Fibroblast of the aortic adventitia (primary cell): ENCODE measurements at places on chromosomes 11 and 22.
A peak's percentile ranks its signal among the peaks of the same experiment; 100 is the strongest.

GRCh38 chr11:2139123-2139521 is at the start of gene IGF2:
Gene IGF2 (minus strand): TSS chr11:2139389. CDS start chr11:2135523, 3,866 bp downstream.
- no peak for DNase-seq

DNA sequence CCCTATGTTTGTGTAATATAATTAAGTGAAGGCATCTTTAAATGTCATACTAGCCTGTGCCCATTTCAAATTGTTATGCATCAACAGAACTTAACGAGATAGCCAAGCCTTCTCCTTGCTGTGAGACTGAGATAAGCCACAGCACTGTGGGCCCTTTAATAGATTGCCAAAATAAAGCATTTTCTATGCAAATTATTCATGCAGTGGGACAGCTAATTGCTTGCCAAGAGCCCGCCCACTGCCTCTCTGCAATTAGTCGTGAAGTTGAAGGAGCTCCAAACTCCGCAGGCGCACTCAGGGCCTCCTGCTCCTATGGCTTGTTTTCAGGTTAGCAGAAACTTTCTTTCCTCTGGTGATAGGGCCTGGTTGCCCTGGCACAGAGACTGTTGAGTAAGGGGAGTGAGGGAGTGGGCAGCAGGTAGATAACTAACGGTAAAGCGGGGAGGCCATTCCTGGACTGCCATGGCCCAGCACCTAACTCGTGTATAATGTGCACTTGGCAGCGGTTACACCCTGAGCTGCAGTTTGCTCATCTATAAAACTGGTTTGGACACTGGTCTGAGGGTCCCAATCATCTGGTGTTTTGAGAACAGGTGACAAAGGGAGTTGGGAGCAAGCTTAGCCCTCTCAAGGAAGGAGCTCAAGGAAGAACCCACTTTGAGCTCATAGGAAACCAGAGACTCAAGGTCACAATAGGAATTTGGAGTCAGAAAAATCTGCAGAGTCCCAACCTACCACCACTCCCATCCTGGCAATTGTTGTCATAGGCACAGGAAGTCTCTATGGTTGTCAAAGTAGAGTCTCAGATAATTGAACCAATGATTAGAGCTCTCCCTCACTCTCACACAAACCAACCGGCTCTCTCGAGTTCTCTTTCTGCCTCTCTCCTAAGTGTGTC is 33.9 kb upstream of the RIC3 start:
- DNase-seq, result no peak

DNA sequence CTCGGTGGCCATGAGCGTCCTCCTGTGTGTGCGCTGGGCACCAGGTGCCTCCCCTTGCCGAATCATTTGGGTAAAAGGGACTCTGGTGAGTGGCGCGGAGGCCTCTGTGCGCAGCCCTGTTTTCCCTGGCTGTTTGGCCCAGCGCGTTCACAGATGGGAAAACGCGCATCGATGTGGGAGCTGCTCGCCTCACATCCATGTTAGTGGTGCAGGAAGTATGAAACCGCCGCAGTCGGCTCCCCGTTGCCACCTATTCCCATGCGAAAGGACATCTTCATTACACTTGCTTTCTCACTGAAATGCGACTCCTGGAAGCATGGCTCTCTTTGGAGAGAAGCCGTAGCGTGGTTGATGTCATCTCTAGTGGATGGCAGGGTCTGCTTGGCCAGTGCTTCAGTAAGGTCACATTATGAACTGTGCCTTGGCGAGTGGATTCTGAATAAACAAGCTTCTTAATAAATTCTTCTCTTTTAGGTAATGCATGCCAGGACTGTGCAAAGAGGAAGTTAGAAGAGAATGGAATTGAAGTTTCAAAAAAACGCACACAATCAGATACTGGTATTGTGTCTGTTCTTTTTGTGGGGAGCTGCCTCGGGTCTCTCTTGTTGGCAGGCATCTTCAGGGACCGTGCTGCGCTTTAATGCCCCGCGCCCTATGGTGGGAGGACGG is 26.3 kb downstream of the FAM118A start:
- no peak for DNase-seq

GRCh38 chr11:28963187-28963586 is 855.0 kb downstream of the METTL15 start:
- peak; percentile 53 for DNase-seq

DNA sequence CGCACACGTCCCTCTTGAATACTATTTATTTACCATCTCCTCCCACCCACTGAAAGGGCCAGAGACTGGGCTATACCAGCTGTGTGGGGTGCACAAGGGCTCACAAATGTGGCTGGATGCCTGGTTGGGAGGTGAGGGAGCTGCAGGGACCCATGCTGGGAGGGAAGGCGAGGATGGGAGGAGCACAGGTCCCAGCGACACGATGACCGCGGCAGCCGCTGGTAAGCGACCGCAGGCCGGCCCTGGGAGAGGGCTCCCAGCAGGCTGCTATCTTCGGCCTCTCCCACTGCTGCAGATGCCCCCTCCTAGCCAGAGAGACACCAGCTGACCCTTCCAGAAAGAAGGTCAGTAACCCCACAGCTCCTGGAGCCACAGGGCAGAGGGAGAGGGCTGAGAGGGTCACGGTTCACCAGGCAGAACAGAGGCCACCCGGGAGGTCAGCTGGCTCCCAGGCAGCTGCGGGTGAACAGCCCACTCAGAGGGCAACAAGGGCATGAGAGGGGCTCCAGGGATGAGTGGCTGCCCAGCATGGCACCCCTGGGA is 163.9 kb downstream of the CRYBB2 start:
- no peak for DNase-seq

DNA sequence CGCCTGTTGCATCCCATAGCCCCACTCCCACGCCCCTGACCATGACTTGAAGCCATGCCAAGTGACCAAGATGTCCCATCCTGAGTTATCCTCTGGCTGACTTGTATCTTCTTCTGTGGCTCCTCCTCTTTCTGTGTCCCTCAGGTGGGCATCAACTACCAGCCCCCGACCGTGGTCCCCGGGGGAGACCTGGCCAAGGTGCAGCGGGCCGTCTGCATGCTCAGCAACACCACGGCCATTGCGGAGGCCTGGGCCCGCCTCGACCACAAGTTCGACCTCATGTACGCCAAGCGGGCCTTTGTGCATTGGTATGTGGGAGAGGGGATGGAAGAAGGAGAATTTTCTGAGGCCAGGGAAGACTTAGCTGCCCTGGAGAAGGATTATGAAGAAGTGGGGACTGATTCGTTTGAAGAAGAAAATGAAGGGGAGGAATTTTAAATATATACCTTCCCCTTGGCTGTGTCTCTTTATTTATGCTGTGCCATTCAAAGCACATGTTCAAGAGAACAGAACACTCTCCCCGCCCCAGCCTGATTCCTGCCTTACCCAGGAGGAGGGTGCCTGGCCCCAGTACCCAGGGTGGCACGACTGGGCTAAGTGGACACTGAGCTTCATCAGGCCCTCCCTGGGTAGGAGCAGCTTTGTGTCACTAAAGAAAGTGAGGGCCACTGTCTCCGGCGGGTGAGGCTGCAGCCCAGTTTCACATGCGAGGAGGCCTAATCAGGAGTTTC is 19.1 kb upstream of the USP18 start:
- DNase-seq, result no peak

DNA sequence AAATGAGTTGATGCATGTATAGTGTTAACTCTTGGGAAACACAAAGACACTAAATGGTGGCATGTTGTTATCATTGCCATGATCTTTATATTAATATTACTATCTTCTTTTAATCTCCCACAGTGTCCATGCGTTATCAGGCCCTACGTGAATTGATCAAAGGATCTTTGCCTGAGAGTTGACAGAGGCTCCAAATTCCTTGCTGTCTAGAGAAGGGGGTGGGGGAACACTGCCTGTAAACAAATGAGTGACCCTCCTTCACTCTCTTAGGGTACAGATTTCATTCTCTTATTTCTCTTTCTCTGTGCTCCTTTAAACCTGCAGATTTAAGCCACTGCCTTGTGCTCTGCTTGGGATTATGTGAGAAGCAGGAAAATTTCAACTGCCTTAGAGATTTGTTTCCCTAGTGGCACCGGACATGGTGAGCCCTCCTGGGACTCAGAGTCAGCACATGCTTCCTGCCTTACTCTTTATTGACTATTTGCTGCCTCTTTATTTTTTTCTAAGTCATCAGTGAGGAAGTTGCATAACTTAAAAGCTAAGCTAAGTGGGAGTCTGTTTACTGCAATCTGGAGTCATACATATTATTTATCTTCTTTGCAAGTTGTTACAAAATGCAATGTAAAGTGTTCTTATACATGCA is 122.9 kb downstream of the MAML2 start:
- no peak for DNase-seq

GRCh38 chr11:59719556-59719955 is 5.9 kb upstream of the OR10V1 start:
- no peak for DNase-seq

DNA sequence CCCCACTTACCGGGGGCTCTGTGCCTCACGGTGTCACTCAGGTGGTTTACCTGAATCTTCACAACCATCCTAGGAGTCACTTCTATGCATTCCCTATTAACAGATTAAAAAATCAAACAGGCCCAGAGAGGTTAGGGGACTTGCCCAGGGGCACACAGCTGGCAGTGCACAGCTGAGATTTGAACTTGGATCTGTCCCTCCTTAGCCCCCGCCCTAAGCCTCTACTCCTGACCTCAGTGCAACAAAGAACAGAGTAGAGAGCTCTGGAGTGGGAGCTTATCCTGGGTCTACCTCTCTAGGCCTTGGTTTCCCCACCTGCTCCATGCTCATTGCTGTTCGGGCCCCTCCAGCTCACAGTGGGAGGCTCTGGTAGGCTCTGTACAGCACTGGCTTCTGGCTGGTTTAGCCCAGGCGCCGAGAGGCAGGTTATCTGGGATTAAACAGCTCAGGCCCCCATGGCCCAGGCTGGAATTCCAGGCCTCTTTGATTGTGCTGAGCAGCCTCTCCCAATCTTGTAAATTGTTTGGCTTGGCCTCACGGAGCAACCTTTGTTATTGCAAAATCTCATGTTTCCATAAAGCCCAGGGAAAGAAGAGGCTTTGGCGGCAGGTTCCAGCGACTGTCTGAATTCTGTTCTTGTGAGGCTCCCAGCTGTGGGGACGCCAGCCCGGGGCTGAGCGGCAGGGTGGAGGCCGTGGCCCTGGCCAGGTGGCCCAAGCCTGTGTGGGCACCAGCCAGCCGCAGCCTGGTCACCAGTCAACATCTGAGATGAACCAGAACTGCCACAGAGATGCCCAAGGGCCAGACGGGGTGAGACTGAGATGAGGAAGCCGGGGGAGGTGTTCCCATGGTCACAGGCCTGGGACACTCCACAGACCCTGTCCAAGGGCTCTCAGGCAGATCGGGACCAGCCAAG is 28.9 kb upstream of the SHISAL1 start:
- DNase-seq, result peak; percentile 87

GRCh38 chr11:67630228-67630942 is 648 bp upstream of the NUDT8 start:
- DNase-seq, result peak; percentile 95

DNA sequence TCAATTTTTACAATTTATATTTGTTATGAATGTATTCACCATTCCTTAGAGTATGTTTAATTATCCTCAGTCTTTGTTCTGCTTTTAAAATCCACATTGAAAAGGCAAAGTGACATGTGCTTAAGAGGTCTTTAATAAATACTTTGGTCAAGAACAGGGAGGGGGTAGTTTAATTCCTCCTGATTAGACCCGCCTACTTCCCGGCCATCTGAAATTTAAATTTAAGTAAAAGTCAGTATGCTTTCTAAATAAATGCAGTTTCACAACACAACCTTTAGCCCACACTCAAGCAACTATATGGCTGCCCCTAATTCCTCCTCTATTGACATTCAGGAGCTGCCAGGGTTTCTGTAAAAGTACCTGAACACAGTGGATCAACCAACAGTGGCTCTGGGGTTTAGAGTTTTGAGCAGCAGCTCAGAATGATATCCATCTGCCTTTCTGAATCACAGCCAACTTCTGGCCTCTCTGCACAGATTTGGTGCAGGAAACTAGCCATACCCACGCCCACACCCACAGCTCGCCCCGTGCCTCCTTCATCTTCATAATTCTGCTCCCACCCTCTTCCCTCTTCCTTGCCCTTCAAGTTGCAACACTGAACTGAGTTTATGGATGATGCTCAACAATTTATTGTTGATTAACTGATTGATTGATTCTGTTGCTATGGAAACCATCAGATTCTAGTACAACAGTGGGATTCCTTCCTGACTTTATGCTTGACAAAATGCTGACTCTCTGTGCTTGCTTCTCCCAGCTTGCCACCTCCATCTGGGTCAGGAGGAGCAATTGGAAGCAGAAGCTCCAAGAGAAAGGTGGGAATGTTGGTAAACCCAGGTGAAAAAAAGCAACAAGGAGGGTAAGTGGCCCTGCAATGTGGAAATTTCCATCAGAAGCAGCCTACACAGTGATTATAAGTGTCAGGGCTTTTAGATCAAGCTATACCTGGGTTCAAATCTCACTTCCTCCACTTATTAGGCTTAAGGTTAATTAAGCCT is 70.8 kb downstream of the PANX1 start:
- peak; percentile 30 for DNase-seq

DNA sequence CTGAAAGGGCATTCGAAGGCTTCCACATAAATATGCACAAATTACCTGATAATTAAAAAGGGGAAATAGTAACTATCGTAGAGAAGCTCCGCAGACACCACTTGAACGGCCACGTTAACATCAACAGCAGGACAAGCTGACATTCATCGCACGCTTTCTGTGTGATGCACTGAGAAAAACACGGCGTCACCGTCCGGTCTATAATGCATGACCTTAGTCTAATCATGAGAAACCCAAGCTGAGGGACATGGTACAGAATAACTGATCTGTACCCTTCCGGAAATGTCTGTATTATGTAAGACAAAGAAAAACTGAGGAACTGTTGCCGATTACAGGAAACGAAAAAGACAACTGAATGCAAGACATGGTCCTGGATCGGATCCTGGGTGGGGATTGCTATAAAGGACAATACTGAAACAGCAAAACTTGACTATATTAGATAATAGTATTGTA is 678 bp upstream of the RANGAP1 start:
- peak; percentile 45 for DNase-seq
